Activated naive CD4-positive, alpha-beta T cell (primary cell): ENCODE measurements at places on chromosomes 1 and 21.

- DNase-seq, result no peak
Measured at GRCh38 chr1:178749581-178750166, 24.6 kb downstream of the RALGPS2 start.

GRCh38 chr1:161817176-161817730, 51.1 kb downstream of the ATF6 start:
- no peak for DNase-seq

DNA sequence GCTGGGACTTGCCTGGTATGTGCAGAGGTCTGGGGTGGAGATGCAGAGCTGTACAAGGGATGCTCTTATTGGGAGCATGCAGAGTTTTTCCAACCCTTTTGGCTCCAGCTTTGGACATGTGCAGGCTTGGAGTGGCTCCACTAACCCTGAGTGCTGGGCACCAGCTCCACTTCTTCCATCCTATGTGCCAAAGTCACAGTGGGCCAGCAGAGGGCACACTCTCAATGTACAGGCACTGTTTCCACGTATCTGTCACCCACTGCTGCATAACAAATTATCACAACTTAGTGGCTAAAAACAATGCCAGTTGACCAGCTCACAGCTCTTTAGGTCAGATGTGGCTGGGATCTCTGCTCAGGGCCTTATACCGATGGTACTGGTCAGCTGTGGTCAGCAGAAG, 631.8 kb downstream of the AJAP1 start:
- DNase-seq, result peak; percentile 4

GRCh38 chr1:231420959-231421545, 1.0 kb downstream of the EGLN1 start:
- no peak for DNase-seq

DNA sequence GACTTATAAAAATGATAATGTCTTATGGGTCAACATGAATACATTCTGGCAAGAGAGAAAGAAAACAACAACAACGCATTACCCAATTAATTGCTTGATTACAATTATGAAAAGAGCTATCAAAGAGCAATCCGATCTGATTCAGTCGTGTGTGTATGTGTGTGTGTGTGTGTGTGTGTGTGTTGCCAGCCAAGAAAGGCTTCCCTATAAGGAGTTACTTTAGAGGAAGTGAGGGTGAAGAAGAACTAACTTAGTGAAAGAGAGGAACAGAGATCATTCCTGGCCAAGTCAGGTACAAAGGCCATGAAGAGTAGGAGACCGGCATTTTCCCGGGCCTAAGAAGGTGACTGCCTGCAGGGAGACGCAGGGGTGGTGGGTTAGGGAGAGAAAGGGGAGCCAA, 9.4 kb downstream of the TMEM35B start:
- no peak for DNase-seq

GRCh38 chr1:234212764-234213657, 160.2 kb upstream of the COA6 start:
- no peak for DNase-seq

GRCh38 chr1:233327651-233328141, at the start of gene MAP3K21:
Gene MAP3K21 (plus strand): TSS chr1:233327724. CDS start chr1:233328029, 305 bp downstream.
- DNase-seq, result no peak

DNA sequence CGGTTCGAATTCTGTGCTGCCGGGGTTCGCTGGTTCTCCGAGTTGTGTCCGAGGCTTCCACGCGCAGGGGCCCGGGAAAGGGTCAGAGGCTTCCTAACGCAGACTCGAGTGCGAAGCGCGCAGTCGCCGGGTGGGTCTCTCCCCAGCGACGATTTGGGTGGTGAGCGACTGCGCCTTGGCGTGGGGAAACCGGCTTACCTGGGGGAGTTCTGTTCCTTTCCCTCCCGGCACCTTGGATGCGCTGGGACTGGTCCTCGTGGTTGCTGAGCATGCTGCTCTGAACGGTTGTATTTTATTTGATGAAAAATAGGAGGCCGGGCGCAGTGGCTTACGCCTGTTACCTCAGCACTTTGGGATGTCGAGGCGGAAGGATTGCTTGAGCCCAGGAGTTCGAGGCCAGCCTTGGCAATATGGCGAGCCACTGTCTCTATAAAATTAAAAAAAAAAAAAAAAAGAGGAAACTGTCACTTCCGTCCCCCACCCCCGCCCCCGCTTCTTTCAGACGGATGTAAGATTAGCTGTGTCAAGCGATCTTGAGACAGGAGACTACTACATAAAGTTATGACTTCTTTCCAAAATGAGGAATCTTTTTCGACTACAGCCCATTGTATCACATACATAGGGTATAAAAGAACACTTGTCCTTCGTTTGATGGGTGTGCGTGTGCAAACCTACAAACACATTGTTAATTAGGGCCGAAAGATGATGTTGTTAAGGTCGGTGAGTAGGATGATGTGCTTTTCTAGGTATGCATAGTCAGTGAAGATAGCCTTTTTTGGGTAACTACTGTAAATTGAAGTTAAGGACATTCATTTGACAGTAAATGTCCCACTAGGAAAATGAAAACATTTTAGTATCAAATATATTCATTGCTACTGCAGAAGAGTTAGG, at the start of gene CCDC18:
CCDC18 (plus strand) TSS at position 2 of the 891 bp plus-strand sequence. CDS start 2,638 bp downstream, outside the sequence.
- DNase-seq, result no peak

- no peak for DNase-seq
Measured at GRCh38 chr1:34779526-34779925, 1.5 kb upstream of the GJB3 start.
